ENCODE measurements at places on chromosomes 3 and 15.

GRCh38 chr3:138205527-138205926 lies 18.4 kb downstream of the ARMC8 start:
- no peak for DNase-seq

DNA sequence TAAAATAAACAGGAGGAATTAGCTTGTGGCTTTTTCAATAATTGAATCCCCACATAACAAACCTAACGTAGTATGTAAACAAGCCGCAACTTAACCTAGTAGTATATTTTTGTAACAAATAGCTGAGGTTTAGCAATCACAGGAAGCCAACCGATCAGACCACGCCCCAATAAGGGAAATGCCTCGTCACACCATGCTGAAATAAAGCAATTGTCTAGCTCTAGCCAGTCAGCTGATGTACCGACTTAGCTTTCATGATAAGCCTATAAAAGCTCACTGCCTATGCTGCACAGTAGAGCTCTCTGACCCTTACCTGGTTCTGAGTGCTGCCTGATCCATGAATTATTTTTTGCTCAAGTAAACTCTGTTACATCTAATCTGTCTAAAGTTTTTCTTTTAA lies 208.9 kb downstream of the ROBO1 start:
- DNase-seq: no peak

- DNase-seq: no peak
Measured at GRCh38 chr15:31609258-31609681, 282.6 kb downstream of the KLF13 start.

- no peak for DNase-seq
Measured at GRCh38 chr15:90154861-90155626, 46.1 kb upstream of the SEMA4B start.

GRCh38 chr3:10837849-10838248 lies 21.8 kb downstream of the SLC6A11 start:
- no peak for DNase-seq

DNA sequence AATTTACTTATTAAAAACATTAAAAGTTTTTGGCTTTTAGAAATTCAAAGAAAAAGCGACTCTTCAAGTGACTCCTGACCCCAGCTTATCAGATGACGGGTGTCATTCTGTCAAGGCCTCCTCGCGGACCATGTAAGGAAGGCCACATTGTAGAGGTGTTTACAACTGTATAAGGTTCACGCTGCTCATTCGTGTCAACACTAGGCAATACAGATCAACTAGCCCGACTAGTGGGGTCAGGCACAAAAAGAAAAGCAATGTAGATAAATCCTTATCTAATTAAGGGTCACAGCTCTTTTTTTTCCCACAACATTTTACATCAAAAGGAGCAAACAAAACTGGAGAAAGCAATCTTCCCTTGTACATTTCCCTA lies 207.5 kb upstream of the NR2F2 start:
- DNase-seq: no peak

DNA sequence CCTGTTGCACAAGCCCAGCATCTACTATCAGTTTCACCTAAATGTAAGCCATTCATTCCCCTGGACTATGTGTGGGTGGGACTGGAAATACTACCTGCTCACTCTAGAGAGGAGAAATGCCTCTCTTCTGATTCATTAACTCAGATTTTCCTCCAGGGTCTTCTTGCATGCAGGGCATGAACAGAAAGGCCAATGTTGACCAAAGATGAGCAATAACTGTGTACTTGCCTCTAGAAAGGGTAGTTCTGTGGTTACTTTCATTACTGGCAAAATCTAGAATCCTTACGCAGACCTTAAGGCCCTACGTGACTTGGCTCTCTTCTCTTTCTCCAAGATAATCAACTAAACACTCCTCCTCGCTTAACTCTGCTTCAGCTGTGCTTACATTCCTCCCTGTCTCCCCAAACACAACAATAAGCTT lies 81.4 kb upstream of the PSMD6 start:
- no peak for DNase-seq

- no peak for DNase-seq
Measured at GRCh38 chr15:33380406-33380805, 69.6 kb downstream of the RYR3 start.

GRCh38 chr3:194875581-194876402 lies 190.1 kb downstream of the FAM43A start:
- DNase-seq: no peak

GRCh38 chr3:66506154-66506553 lies 5.3 kb upstream of the LRIG1 start:
- no peak for DNase-seq

DNA sequence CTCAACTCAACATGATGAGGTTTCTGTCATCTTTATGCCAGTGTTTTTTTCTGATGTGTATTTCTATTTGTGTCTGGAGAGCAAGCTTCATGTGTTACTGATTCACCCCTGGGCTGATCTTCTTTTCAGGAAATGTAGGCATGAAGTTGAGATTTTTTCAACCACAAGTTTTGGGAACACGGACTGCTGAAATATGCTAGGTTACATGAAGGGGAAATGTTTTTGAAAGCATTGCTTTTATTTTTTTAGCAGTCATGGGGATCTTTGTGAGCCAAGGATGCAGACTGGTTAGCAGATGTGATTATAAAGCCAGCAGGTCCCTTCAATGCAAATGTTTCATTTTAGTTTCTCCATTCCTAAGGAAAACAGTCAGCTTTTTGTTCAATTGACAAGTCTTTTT lies 219.3 kb upstream of the COL8A1 start:
- DNase-seq: no peak

DNA sequence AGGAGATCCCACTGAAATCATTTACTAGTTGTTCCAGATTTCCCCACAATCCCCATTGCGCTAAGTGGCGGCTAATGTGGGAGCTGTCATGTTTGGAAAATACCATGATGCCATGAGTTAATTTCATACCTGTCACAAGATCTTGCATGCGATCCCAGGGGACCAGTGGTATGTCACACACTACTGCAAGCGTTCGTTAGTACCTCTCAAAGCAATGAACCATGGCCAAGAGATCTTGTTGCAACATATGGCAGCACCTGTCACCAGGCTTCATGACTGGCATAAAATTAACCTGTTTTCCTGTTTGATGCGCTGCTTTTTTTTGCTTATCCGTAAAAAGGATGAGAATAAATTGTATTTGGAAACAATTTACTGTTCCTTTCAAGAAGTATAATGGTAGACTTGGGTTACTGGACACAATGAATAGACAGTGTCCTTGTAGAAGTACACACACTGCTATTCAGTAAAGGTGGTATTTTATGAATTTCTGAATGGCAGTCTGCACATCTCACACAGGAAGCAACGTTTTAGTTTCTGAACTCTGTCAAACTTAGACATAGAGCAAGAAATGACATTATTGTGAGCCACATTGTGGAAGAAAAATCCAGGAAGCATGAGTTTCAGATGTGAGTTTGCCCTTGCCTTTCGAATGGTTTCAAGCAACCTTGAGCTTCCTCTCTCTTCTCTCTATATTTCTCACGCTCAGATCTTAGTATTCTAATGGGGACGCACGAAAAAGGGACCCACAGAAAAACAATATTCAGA lies 81.9 kb downstream of the CHL1 start:
- DNase-seq: peak; percentile 5

DNA sequence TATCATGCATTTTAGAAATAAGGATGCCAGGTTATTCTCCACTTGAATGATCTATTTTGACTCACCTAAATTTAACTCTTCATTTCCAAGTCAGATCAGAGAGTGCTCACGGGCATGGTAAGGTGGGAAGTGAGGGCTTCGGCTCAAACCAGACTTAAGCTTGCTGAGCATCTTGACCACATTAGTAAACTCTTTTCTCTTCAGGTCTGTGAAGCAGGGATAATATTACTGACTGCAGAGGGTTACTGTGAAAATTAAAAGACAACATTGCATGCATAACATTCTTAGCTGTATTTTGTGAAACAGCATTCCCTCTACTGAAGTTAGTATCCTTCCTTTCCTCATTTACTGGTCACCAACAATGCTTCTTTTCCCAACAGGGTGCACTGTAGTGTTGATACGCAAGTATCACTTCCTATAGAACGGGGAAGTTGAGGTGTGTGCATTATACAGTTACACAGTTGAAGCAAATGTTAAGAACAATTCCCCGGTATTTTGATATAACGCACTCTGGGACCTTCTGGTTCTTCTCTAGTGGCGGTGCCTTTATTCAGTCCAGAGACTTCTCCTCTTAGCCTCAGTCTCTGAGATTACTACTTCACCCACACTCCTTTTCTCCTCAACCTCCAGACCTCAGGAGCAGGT lies 74.1 kb upstream of the MNS1 start:
- DNase-seq: no peak

DNA sequence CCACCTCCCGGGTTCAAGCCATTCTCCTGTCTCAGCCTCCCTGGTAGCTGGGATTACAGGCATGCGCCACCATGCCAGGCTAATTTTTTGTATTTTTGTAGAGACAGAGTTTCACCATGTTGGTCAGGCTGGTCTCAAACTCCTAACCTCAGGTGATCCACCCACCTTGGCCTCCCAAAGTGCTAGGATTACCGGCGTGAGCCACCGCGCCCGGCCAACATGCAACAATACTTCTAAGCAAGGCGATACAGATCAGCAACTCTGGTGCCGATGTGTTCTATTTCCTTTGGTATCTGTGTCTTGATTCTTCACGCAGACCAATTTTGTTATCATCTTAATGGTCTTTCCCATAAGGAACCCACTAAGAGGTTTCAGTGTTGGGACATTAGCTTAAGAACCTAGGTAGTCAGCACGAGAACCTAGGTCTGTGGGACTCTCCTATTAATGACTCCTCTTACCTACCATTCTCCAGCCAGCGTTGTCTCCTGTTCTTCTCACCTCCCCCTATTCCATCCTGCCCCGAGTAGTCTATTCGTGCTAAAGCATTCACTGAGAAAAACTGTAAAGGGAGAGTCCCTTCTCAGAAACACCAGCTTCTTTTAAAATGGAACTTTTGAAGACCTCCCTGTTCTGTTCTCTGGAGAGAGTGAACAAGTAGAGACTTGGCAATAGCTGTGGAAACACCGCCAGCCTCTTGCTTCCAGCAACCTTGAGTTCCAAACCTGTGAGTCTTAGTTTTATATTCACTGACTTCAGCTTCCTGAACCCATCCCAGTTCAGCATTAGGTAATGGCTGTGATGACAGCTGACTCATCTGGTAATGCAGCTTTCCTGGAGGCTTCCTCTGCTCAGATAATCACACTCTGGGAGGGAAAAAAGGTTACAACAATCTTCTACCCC lies 61.2 kb downstream of the TSC22D2 start:
- no peak for DNase-seq

DNA sequence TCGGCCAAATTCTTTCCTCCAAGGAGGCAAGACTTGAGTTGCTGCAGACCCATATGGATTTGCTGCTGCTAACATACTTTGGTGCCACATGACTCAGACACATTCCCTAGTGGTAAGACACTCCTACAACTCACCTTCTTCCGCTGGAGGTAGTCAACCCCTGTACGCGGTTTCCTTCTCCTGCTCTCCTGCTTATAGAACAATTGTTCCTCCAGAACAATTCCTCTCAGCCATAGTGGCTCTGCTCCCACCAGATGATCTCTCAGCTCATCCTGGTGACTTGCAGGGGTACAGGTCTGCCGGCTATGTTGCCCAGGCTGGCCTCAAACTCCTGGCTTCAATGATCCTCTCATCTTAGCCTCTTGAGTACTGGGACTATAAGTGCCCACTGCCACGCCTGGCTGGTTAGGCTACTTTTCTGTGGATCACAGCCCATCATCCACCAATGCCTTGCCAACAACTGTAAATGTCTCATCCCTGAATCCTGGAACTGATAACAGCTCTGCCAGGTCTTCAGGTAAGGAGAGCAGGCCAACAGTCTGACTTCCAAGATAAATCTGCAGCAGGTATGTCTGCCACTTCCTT lies 2.4 kb upstream of the CXCR6 start:
- DNase-seq: no peak

GRCh38 chr15:99410477-99410876 lies 155.3 kb upstream of the MEF2A start:
- no peak for DNase-seq
